ENCODE measurements at places on chromosomes 16 and 17.

- DNase-seq = no peak
Observed at GRCh38 chr17:63573634-63574033, 23.4 kb downstream of the DCAF7 start.

DNA sequence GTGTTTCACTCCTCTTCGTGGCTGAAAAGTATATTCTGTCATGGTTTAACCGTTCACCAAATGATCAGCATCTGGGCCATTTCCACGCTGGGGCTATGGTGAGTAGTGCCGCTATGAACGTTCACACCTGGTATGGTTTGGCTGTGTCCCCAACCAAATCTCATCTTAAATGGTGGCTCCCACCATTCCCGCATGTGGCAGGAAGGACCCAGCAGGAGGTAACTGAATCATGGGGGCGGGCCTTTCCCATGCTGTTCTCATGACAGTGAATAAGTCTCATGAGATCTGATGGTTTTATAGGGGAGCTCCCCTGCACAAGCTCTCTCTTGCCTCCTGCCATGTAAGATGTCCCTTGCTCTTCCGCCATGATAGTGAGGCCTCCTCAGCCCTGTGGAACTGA, 45.7 kb upstream of the ZNF469 start:
- DNase-seq = no peak

GRCh38 chr16:73011926-73012325, 36.0 kb downstream of the ZFHX3 start:
- DNase-seq = no peak

DNA sequence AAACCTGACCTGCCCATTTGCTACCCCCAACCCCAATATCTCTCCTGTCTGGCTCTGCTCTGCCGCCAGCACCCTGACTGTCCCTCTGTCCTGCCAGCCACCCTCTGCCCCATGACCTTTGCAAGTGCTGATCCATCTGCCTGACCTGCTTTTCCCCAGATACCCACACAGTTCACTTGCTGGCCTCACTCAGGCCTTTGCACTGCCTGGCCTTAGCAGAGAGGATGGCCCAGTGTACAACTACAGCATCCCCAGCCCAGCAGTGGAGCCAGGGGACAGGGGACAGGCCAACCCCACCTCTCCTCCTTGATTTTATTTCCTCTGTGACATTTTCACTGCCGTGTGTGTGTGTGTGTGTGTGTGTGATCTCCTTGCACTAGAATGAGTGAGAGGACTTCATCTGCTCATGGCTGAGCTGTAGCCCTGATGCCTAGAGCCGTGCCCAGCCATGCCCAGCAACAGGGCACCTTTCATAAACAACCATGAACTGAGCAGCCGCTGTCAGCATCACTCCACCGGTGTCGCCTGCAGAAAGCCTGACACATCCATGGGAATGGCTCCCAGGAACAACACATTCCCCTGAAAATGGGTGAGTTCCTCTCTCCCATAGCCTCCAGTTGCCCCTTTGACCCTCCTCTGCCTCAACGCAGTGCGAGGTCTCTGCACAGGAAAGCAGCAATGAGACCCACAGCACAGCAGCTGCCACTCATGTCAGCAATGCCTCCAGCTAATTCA, 36.0 kb upstream of the RBFOX3 start:
- no peak for DNase-seq

- no peak for DNase-seq
Observed at GRCh38 chr17:35404360-35404759, 27.9 kb downstream of the SLFN12 start.

GRCh38 chr17:80107231-80108021, 6.0 kb downstream of the GAA start:
- DNase-seq = no peak
